ENCODE measurements at places on chromosomes 5 and 9.

- H3K27ac ChIP-seq: no peak overlapping the region
- H3K27me3 ChIP-seq: no peaks in the 10 kb centered on the region
- H3K4me3 ChIP-seq: no peak overlapping the region
- H3K36me3 ChIP-seq: no peaks in the 10 kb centered on the region
Observed at GRCh38 chr9:99305820-99306811, 84.0 kb downstream of the SEC61B start.

- DNase-seq: no peak
- no peaks in the 10 kb centered on the region for H3K36me3 ChIP-seq
- no peak overlapping the region for H3K4me3 ChIP-seq
- H3K27ac ChIP-seq: no peak overlapping the region
- H3K4me1 ChIP-seq: no peaks in the 10 kb centered on the region
Observed at GRCh38 chr5:110663525-110663924, 62.9 kb downstream of the TMEM232 start.

DNA sequence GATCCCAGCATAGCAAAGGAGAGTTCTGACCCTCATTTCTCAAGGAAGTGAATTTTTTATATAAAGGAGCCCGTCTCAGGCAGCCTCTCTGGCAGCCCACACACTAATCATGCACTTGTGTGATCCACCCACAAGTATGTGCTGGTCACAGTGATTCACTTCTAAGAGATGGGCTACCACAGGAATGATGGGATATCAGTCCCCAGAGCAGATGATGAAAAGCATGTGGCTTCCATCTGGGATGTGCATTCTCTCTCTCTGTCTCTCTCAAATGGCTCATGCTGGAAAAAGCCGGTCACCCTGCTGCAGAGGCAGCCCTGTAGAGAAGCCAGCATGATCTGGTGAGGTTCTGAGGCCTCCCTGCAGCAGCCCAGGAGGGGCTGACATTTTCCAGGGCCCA, 74.2 kb upstream of the ADCY2 start:
- no peaks in the 10 kb centered on the region for H3K27me3 ChIP-seq
- no peak overlapping the region for H3K27ac ChIP-seq
- H3K4me3 ChIP-seq: no peak overlapping the region
- DNase-seq: no peak

DNA sequence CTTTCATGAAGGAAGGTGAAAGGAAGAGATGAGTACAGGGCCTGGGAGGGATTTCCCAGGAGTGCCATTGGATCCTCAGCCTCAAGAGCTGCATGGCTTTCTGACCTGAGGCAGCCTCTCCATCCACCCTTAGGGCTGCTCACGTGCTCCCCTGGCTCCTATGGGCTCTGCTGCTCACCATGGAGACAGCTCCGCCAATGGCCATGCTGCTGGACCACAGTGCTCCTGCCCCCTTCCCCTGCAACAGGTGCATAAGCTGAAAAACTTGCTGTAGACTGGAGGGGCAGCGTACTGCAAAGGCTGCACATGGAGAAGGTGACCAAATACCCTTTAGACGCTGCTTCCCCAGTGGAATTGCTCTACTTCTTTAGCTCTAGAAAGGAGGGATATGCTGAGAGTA, 112.7 kb upstream of the PANK3 start:
- H3K36me3 ChIP-seq: no peaks in the 10 kb centered on the region
- H3K27me3 ChIP-seq: no peaks in the 10 kb centered on the region
- no peaks in the 10 kb centered on the region for H3K4me1 ChIP-seq
- no peak overlapping the region for H3K4me3 ChIP-seq
- no peak overlapping the region for H3K27ac ChIP-seq
- no peak for DNase-seq

DNA sequence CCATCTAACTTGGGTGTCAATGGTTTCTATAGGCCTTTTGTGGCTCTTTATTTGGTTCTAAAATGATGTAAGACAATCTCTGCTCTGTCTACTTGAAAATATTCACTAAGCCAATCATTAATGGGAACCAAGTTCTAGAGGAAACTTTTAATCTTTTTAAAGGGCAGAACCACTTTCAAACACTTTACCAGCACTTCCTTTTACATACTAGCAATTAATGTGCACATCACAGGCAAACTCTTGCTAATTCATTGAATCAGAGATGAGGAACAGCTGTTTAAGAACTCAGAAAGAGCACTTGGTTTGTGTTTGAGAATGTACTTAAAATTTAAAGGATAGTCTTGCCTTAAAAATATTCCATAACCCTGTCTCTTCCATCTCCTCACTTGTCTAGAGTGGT, 83.4 kb downstream of the PAPPA start:
- H3K4me3 ChIP-seq: no peak overlapping the region
- H3K4me1 ChIP-seq: no peaks in the 10 kb centered on the region
- no peak for DNase-seq
- no peaks in the 10 kb centered on the region for H3K27me3 ChIP-seq
- no peaks in the 10 kb centered on the region for H3K36me3 ChIP-seq
- no peak overlapping the region for H3K27ac ChIP-seq

Data from ascending aorta (tissue), 2 donors.